ENCODE measurements at places on chromosomes 12 and 14.

DNA sequence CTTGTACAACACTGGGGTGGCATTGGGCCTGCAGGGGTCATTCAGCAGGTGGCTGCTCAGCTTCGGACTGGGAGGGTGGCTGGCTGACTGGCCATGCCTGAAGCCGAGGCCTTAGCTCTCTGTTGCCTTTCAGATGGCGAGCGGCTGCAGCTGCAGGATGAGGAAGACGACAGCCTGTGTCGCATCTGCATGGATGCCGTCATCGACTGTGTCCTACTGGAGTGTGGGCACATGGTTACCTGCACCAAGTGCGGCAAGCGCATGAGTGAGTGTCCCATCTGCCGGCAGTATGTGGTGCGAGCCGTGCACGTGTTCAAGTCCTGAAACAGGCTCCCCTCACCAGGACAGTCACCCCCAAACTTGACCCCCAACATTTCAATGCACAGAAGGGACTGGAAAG lies 23.3 kb downstream of the RNF34 start:
- no peak for DNase-seq

- no peak for DNase-seq
Measured at GRCh38 chr14:35133542-35134328, 11.4 kb downstream of the PRORP start.

DNA sequence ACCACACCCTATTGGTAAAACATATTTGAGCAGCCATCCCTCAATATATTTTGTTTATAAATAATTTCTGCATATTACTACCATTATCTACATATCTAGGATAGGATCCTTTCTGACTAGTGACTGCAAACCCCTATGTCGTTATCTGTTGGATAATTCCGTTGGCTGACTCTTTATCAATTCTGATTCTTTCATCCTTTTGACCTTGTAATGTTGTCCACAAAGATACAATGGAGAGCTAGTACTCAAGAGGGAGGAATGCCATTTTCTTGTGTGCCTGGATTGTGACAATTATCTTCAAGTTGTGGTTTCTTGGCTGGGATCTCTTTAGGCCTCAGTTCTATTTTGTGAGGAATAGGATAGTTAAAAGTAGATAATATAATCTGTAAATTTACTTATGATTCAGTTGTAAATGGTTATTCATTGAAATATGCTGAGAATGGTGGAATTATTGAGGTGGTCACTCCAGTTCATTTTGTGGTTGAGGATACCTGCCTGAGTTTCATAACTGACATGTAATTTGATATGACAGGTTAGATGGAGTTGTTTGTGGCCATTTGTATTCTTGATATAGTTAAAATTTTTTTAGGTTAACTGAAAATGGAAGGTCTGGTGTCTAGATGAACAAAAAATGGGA lies 10.1 kb downstream of the CHST11 start:
- DNase-seq = no peak

GRCh38 chr12:54019091-54019811 lies 9.0 kb upstream of the HOXC6 start:
- no peak for DNase-seq

DNA sequence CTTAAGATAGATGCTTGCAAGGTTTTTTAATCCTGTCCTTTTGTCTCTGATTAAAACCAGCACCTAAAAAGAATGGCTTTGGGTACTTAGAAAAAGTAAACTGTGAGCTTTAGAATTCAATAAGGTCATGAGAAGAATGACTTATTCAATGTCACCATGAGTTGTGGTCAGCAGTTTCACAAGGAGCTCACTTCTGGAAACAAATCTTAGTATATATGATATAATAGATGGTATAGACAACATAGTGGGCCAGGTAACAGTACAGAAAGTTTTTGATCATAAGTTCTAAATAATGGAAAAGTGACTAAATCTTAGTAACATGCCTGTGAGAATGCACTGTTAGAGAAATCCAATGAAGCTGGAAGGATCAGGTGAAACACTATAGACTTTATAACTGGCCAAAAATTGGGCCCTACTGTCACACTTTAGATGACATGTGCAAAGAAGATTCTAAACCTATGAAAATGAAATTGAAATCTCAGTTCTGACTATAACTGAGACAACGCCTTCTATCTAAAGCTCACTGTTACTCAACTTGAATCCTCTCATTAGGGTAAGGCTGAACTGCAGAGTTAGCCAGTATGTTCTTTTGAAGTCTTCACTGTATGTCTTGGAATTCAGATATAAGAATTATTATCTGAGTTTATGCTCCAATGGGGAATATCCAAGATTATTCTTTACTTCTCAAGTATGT lies 42.4 kb upstream of the RAD51AP1 start:
- DNase-seq = no peak

Measured in heart right ventricle (tissue), 16 donors.